ENCODE measurements at places on chromosomes 2 and 18.

DNA sequence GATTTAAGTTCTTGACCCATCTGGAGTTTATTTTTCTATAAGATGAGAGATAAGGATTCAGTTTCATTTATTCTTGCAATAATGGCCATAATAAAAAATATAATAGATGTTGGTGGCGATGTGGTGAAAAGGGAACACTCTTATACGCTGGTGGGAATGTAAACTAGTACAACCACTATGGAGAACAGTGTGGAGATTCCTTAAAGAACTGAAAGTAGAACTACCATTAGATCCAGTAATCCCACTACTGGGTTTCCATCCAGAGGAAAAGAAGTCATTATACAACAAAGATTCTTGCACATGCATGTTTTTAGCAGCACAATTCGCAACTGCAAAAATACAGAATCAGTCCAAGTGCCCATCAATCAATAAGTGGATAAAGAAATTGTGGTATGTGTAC, 1040.5 kb upstream of the GYPC start:
- DNase-seq, result no peak

DNA sequence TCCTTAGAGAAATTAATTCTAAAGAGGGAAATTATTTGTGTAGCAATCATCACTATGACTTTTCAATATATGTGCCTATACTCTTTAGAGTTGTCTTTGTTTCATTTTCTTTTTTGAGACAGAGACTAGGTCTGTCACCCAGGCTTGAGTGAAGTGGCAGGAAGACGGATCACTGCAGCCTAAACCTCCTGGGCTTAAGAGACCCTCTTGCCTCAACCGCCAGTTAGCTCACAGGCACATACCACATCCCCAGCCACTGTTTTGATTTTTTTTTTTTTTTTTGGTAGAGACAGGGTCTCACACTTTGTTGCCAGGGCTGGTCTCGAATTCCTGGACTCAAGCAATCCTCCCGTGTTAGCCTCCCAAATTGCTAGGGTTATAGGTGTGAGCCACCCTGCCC, 12.4 kb downstream of the YWHAQ start:
- DNase-seq, result no peak

- DNase-seq, result no peak
Measured at GRCh38 chr2:203748331-203749126, 42.1 kb downstream of the CD28 start.

DNA sequence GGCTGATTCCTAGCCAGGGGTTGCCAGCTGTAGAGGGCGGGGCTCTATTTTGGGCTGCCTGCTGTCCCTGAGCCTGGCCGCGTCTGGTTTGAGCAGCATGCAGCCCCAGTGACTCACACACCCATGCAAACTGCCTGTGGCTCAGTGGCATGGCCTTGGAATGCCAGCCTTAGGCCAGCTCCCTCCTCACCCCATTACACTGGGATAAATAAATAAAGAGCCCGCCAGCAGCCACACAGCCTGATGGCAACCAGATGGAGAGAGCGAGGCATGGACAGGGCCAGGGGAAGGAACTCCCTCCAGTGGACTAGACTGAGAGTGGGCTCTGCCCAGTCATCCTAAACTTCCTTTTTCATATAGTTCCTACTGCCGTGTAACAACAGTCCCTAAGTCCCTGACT, 18.3 kb downstream of the NHEJ1 start:
- no peak for DNase-seq

DNA sequence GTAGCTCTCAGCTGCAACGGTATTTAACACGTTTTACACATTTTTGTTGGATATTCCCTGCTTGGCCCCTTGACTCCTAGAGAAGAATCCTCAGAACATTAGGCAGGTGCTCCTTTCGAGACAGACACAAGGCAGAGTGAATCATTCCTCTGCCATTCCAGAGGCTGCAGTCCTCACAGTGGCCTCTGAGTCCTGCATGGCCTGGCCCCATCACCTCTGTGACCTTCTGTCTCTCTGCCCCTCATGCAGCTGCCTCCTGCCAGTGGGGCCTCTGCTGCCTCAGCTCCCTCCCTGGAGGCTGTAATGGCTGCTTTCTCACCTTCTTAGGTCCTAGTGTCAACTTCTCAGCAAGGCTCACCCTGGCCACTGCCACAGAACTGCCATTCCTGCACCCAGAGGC, 101.3 kb downstream of the PTPRM start:
- no peak for DNase-seq

DNA sequence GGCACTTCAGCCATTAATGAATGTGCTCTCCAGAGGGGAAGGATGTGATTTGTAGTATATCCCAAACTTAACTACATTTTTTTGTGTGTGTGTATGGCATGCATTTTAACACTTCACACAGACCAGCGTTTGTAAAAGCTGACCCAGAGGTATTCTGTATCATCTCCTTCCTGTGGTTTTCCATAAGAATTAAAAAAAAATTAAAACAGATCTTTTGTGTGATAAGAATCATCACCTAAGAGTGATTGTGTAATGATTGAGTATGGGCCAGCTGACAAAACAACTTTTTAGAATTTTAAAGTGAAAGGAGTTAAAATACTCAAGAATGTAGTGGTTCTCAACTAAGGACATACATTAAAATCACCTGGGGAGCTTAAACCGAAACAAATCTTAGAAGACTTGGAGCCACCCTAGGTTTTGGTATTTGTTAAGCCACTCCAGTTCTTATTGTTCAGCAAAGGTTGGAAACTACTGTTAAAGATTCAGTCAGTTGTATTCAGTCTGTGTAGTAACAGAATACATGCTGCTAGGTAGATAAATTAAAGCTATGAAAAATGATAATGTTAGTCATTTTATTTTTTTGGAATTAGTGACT, 120.1 kb downstream of the HAUS1 start:
- no peak for DNase-seq

GRCh38 chr2:163345795-163346573, 389.8 kb downstream of the FIGN start:
- no peak for DNase-seq

DNA sequence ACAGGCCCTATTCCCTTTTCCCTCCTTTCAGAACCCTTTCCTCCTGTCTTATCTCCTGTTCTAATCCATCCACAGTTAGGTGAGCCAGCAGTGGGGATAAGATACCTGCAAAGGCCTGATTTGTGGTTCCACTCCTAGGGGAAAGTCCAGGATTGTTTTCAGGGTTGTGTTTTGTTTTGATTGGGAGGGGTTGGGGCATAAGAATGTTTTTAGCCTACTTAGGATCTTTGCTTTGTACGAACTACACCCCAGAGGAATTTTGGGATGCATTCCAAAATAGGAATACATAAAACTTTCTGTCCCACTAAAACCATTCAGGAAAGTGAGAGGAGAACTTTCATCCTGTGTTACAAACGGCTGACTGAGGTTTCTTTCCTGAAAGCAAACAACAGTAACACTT, 150.8 kb upstream of the PGAP1 start:
- no peak for DNase-seq

- DNase-seq, result no peak
Measured at GRCh38 chr2:143071185-143071876, 57.9 kb upstream of the ARHGAP15 start.
